ENCODE measurements at places on chromosomes 16 and 17.

GRCh38 chr17:855569-855968, 73.4 kb downstream of the MRM3 start:
- DNase-seq, result no peak

- DNase-seq, result peak; percentile 53
These were observed 30.3 kb downstream of the PIK3R5 start for GRCh38 chr17:8935191-8935590.

GRCh38 chr16:75758215-75758614, 31.9 kb upstream of the CPHXL start:
- DNase-seq, result no peak

DNA sequence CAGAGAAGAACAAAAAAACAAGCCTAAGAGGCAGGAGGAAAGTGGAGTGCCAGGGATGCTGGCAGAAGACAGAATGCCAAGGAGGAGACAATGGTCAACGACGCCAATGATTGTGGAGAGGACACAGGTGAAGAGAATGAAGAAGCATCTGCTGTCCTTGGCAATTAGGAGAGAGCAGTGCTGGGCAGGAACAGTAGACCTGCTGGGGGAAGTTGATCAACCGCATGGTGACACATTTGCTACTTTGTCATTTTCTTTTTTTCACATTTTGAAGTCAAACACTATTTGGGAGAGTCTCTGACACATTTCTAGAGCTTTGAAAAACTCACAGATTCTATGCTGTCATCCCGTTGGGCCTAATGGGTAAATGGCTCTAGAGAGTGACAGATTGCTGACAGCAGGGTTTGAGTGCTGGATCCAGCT, 1.1 kb upstream of the PIK3R6 start:
- no peak for DNase-seq

DNA sequence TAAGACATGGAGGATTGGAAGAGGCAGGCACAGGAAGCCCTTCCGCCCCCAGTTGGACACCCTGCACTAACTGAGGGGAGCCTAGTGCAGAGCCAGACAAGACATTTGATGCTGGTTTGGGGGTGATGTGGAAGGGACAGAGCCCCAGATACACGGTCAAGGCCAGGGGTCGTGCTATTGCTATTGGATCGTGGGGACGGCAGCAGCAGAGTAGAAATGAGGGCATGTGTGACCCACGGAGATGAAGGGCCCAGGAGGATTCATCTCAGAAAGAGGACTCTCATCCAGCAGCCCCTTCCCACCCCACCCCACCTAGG, 2.0 kb upstream of the VAMP2 start:
- DNase-seq, result no peak

DNA sequence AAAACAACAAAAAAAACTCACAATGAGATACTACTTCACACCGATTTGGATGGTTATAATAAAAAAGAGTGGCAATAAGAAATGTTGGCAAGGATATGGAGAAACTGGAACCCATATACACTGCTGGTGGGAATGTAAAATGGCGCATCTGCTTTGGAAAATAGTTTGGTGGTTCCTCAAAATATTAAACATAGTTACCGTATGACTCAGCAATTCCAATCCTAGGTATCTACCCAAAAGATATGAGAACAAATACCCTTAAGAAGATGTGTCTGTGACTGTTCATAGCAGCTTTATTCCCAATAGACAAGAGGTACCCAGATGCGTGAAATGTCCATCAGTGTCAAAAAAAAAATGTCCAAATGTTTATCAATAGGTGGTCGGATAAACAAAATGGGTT, 7.2 kb downstream of the CPPED1 start:
- no peak for DNase-seq

DNA sequence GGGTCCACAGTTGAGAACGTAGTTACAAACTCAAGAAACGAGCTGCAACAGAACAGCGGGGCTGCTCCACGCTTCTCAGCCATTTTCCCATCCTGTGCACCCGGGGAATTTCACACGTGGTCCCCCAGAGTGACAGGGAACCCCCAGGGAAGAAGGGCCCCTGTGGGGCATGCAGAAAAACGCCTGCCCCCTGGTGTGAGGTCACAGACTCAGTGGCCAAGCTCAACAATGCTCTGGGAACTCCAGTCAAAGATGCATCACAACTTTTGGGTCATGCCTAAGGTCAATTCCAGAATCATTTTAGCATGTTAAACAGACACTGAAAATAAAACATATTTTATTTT, 115.4 kb downstream of the ZNF778 start:
- DNase-seq, result no peak

DNA sequence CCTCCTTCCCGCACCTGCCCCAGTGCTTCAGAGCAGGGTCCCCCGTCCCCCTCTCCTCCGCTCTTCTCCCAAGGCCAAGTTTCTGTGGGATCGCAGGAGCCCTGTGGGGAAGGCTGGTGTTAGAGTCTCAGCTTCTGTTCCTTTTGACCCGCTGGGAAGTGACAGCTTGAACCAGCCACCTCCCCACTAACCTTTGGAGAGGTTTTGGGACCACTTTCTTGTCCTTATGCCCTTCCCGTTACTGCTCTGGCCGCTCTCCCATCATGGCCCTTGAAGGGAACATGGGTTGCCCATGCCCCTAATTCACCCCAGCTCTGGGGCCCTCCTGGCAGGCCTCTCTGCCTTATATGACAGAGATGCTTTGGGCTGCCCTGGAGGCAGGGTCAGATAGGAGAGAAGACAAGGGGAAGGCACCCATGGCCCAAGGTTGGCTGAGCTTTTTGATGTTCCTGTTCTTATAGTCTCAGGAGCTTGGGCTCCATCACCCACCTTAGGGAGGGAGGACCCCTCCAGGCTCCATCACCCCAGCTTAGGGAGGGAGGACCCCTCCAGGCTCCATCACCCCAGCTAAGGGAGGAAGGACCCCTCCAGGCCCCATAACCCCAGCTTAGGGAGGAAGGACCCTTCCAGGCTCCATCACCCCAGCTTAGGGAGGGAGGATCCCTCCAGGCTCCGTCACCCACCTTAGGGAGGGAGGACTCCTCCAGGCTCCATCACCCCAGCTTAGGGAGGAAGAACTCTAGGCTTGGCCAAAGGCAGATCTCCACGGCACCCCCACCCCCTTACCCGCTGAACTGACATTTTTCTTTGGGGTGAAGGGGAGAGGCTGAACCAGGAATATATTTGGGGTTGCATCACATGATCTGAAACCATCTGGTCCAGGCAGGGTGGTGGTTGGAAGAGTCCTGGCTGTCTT, 45.0 kb downstream of the NT5M start:
- DNase-seq, result no peak

DNA sequence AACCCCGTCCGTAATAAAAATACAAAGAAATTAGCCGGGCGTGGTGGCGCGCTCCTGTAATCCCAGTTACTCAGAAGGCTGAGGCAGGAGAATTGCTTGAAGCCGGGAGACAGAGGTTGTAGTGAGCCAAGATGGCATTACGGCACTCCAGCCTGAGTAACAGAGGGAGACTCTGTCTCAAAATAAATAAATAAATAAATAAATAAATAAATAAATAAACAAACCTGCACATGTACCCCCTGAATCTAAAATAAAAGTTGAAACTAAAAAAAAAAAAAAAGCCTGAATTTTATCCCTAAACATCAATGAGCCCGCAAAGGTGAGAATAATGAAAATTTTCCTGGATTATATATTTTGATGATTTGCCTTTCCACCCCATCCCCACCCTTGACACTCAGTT, 124.7 kb downstream of the CDH11 start:
- no peak for DNase-seq

- DNase-seq, result no peak
These were observed 951 bp downstream of the GPS1 start for GRCh38 chr17:82052638-82053059.

DNA sequence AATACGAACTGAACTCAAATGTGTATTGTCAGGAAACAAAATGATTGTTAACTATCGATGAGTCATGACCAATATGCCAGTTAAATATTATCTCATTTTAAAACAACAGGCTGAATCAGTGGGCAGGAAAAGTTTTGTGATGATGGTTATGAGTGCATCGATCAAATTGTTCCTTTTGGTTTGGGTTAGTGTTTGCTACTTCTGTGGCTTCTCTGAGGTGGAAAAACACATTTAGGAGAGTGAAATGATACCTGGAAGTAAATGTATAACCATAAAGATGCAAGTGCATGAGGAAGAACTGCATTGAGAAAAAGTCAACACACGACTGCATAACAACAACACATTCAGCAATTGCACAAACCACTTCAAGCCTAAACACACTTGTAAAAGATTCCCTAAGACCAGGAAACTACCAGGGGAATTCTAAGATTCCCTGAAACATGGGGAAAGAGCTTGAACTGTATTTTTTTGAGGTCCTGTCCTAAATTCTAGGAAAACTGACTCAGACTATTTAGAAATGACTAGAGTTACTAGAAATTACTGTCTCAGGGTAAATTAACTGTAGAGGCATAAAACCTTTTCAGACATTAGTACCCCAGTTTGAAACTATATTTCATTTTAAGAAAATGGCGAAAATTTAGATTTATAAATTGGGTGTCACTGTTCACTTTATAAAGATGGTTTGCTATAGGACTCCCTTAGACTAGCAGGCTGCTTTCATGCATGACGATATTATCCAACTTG, 44.8 kb downstream of the CDYL2 start:
- no peak for DNase-seq

- no peak for DNase-seq
These were observed 16.1 kb downstream of the STAT5A start for GRCh38 chr17:42304187-42305030.

GRCh38 chr16:48250520-48251278, 3.4 kb upstream of the ABCC11 start:
- DNase-seq, result no peak
